NCI-H1930 (cell line): ENCODE measurements at places on chromosomes 3 and 15.

GRCh38 chr3:176953106-176954060 lies 243.9 kb downstream of the TBL1XR1 start:
- no peak for DNase-seq

DNA sequence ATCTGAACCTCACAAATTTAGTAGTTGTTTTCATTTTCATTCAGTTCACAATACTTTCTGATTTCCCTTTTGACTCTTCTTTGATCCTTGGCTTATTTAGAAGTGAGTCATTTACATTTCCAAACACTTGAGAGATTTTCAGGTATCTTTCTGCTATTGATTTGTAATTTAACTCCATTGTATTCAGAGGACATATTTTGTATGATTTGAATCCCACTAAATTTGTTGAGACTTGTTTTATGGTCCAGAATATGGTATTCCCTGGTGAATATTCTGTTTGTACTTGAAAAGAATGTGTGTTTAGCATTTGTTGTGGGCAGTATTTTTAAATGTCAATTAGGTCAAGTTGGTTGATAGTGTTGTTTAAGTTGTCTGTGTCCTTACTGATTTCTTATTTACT lies 29.6 kb downstream of the FAN1 start:
- DNase-seq: no peak

GRCh38 chr15:25900901-25901300 lies 37.8 kb upstream of the ATP10A start:
- no peak for DNase-seq

- DNase-seq: no peak
Observed at GRCh38 chr3:139482206-139482605, 5.9 kb upstream of the RBP2 start.

- no peak for DNase-seq
Observed at GRCh38 chr3:125334675-125335560, 40.2 kb downstream of the ZNF148 start.

DNA sequence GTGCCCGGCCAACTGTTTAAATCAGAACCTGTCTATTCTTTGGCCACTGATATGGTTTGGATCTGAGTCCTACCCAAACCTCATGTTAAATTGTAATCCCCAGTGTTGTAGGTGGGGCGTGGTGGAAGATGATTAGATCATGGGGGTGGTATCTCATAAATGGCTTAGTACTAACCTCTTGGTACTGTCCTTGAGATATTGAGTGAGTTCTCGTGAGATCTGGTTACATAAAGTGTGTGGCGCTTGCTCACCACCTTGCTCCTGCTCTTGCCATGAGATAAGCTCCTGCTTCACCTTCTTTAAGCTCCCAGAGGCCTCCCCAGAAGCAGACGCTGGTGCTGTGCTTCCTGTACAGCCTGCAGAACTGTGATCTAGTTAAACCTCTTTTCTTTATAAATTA lies 42.4 kb downstream of the REC114 start:
- no peak for DNase-seq

- DNase-seq: no peak
Observed at GRCh38 chr15:87354661-87355410, 901.7 kb downstream of the NTRK3 start.

DNA sequence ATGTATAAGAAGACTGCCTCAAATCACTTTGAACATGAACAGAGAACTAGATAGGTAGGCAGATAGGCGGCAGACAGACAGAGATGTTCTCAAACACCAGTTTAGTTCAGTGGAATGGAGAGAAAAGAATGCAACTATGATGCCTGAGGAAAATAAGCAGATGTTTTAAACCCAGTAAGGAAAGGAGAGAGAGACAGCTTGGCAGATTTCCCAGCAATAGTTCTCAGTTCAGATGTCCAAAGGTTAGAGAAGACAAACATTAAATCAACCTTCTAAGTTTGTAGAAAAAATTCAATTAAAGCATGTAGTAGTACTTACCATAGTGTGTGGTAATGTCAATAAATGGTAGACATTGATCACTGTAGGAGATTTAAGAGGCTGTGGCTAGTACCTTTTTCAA lies 209.6 kb upstream of the PFN2 start:
- no peak for DNase-seq

DNA sequence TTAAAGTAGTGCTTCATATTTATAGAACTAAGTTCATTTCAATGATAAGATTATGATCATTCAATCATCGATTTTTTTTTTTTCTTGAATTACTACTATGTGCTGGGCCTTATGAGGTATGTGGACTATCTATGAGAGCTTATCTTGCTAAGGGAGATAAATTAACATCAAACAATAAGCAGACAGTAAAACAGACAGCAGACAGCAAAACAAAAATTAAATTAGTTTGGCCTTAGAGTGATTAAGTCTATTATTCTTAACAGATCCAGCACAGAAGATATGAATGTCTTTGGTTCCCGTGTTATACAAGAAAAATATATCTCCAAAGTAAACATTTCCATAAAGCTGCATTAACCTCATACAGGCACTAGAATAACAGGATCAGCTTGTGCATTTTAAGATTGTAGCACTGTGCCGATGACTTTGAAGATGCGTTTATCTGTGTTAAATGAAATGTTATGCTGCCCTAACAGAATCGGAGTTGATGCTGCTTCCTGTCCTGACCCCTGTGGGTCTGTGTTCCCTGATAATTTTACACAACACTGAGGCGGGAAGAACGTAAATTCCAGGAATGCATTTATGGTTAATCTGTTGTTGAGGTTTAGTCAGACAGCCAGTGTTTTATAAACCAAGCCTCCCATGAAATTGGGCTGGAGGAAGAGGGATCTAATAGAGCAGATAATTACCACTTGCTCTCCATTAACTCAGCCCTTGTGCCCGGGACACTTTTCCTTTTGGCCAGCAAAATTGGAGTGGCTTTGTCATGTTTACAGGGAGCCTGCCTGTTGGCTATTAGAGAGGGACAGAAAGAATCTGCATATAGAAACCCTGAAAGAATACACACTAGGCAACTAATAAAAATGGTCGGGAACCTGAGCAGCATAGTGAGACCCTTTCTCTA lies 80.8 kb downstream of the GHSR start:
- DNase-seq: no peak

DNA sequence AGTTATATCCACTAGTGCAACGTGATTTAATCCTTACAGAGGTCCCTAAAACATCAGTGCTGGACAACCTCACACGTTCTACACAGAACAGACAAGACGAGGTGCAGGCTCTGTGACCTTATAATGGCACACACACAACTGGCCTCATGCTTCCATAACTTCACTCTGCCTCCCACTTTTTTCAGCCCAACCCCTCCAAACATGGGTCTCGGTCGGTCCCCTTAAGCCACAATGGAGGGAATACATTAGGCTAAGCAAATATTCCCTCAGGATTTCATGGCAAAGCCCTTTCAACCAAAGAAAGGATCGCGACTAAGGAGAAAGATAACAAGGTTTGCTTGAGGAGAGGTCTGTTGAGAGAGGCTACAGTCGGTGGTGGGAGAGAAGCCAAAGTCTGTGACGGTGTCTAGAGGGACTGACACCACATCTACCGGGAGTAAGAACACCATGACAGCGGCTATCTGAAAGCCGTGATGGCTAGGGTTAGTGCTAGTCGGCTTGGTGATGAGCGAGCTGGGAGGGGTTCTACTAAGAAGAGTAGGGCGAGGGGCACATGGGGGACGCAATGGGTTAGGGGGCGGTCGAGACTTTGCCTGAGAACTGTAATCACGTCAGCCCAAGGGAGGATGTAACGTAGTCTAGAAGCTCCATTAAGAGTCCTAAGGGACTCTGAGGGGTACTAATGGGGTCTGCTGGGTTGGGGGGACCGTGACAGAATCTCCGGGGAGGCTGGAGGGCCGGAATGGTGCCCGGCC lies 1.0 kb downstream of the MYO9A start:
- no peak for DNase-seq

DNA sequence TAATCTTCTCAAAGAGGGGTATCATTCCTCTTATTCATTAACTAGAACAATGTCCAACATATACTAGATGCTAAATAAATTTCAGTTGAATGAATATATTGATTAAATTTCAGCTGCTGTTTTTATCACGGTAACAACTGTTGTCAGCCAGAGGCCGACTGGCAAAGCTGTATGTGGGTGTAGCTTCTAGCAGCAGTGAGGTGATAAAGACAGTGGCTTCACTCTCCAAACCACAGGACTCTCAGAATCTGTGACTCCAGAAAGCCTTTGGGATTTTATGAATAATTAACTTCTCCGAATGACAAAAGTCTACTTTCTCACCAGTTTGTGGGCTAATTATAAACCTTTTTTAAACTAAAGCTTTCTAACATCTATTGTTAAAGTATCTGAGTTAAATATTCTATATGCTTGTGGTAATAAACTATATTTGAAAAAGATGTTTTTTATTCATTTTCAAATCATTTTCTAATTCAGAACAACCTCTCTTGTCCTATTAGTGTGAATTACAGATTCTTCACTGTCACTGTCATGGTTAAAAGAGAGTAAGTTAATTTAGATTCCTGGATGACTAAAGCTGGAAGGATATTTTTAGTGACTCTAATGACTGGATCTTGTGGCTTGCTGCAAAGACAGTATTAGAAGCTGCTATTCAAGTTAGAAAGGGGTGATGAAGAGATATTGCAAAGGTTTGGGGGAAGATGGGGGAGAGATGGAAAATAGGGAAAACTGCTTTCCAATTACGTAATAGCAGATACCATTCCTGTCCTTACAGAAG lies 796.4 kb upstream of the ARPP21 start:
- no peak for DNase-seq

- DNase-seq: peak; percentile 2
Observed at GRCh38 chr3:71926262-71926600, 141.3 kb upstream of the PROK2 start.

GRCh38 chr3:114841515-114841914 lies 305.6 kb downstream of the ZBTB20 start:
- no peak for DNase-seq

- DNase-seq: no peak
Observed at GRCh38 chr15:62544446-62544845, 379.4 kb upstream of the C2CD4B start.

GRCh38 chr3:175980486-175981090 lies 1121.5 kb downstream of the NAALADL2 start:
- no peak for DNase-seq

- no peak for DNase-seq
Observed at GRCh38 chr3:182957676-182958266, 22.6 kb downstream of the DCUN1D1 start.

DNA sequence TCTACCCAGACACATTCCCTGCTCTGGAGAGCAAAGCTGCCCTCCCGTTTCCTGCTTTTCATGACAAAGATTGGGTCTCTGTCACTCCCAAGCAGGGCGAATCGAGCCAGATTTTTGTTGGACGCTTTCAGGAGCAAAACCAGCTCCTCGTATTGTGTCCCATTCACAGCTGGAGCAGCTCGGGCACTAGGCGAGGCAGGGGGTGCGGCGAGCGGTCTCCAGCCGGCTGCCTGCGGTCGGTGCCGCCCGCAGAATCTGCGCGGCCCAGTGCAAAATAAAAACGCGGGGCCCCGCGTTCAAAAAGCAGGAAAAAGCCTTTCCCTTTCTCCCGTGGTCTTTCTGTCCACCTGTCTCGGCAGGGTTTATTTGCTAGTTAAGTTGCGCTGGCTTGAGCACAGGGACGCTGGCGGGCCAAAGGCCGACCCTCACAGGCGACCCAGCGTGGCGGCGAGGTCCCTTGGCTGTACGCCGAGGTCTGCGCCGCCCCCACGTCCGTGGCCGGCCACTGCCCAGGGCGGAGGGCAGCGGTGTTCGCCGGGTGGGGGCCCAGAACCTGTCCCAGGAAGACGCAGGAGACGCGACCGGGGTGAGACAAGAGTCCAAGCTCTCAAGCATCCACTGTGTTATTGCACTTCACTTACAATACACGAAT lies 71.2 kb downstream of the CYP19A1 start:
- DNase-seq: no peak

DNA sequence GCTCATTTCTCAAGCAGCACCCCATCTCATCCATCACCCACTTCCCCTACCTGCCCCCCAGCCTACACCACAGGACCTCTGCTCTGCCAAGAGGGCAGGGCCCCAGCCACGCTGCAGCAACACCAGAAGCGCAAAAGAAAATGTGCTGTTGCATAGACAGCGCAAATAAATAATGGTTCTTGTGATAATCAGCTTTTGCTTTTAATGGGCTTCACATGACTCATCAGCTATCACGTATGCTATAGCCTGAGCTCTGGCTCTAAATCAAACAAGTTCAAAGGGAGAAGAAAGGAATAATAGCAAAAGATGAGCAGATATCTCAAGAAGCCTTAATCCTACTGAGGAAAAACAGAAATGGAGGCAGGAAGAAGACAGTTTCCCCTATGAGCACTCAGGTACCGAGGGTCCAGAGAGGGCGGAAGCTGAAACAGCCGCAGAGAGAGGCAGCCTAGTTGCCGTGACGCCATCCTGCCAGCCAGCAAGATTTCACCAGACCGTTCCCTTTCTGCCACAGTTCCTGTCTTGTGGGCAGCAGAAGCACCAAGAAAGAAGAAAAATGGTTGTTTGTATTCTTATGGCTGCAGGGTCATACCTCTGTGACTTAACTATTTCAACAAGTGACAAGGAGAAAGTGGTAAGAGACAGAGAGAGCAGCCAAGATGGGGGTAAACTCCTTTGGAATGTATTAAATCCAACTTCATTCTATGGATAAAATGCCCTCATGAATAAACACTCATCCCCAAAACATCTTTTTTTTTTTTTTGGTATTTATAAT lies 22.0 kb downstream of the RAB27A start:
- no peak for DNase-seq

DNA sequence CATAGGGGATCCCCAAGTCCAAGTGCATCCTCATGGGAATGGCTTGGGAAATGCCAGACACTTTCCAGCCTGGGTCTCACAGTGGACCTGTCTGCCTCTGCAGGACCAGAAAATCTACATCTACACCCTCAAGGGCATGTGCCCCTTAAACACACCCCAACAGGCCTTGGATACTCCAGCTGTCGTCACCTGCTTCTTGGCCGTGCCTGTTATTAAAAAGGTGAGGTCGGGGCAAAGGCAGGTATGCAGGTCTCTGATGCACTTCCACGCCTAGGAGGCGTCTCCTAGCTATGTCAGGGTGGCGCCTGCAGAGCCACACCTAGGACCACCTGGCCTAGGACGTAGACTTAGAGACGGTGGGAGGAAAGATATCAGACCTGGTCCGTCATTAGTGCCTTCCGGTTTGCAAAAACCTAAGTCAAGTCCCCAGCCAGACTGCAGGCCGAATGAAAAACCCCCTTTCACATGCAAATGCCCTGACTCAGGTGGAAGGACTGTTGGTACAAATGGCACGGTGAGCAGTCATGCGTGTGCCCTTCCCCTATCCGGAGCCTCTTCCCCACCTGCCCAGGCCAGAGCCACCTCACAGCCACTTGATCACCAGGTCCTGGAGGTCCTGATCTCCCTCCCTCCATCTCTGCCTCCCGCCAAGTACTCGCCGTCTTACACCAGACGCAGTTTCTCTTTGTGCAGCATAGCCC lies 143.5 kb downstream of the LRRK1 start:
- no peak for DNase-seq

DNA sequence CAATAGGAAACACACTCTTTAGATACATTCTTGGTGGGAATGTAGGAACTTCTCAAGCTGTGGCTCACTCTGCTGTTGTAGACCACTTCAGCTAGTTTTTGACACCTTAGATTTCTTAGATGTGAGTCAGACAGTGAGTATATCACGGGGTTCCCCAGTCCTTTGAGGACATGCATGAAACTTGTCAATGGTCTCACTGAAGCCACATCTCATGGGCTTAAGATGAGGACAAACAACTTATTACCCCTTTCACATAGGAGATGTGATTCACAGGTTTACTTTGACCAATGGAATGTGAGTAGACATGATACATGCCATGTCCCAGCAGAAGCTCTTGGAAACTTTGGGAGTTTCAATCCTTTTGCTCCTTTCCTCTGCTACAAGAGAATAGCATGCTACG lies 325.5 kb downstream of the CHST2 start:
- DNase-seq: no peak

GRCh38 chr3:30167541-30168011 lies 438.8 kb upstream of the TGFBR2 start:
- no peak for DNase-seq
